Left ventricle myocardium superior (tissue), 1 donor: ENCODE measurements at places on chromosomes 4 and X. TPM values are rescaled to one million over a fixed set of nuclear protein-coding genes. Genes with fewer than 3 reads are reported as not detected.
A peak's percentile ranks its signal among the peaks of the same experiment; 100 is the strongest.

DNA sequence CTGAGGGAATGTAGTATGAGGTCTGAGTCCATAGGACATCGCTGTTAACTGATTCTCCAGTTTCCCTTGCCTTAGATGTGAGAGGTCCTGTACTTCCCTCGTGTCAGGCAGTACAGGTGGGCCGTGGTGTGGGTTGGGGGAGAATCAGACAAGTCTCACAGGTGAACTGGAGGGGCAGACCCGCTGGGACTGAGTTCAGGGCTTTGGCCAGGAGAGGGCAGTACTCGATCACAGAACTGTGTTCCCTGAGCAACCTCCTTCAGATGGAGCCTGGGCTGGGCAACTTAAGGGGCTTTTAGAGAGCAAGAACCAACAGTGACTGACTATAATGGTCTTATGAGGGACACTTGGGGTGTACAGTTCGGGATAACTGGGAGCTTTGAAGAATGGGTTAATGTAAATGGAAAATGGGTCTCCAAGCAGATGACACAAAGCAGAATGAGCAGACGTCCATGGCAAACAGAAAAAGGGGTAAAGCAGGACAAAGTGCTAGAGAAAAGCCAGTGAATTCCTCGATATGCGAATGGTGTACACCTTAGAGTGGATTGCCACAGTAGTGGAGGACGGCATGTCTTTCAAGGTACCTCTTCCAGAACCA is 83.6 kb downstream of the CCNG2 start:
- DNase-seq: peak; percentile 65

GRCh38 chrX:105567082-105567481 is 255.3 kb upstream of the NRK start:
- no peak for DNase-seq

DNA sequence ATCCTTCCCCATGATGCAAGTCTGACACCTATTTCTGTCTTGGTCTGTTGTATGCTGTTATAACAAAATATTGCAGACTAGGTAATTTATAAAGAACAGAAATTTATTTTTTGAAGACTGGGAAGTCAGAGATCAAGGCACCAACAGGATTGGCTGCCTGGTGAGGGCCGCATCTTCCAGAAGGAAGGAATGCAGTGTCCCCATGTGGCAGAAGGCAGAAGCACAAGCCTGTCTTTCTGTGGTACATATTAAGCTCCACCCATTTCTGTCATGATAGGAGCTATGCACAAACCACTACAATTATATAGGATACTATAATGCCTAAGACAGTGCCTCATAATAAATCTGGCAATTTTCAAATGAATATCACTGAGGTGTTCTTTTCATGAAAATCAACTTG is 502.3 kb upstream of the DIAPH2 start:
- DNase-seq: no peak

GRCh38 chr4:38366997-38367396 is 297.0 kb upstream of the KLF3 start:
- no peak for DNase-seq

DNA sequence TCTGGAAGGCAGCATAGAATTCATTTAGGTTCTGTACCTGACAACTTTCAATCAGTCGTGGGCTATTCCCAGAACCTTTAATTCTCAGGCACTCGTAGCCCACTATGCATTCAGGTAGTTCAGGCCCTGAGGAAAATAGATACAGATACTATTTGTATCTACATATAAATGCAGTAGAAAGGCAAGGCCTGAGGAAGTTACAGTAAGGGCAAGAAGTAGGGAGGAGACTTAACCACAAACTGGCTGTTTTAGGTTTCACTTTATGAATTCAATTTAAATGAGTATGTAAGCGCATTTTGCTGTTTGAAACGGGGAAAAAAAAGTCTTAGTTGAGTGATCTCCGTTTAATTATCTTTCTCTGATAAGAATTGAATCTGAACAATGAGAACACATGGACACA is 529.4 kb upstream of the ATOH1 start:
- DNase-seq: no peak

GRCh38 chr4:53478671-53479456 is 101.4 kb downstream of the FIP1L1 start:
- no peak for DNase-seq

Gene TMEM47
- 32.1 TPM for total RNA-seq

Gene NSUN7
- total RNA-seq: 0.40 TPM

Gene CT45A2
- not detected for total RNA-seq

Gene NRK
- 1.8 TPM for total RNA-seq

Gene PABPC1L2B
- not detected for total RNA-seq
